ENCODE measurements at places on chromosomes 5 and 9.

DNA sequence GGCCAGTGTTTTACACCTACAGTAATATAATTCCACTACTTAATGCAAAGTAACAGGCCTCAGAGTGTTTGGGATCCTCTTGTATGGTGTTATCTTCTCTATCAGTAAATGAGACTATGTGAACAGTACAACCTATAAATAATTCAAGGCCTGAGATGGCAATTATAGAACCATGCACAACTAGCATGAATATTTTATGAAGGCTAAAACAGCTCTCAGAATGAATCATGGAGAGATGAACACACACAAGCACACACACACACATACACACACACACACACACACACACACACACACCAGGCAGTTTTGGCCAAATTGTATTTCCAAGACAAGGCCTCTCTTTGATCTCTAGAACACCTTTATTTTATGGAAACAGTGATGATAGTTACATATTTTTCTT lies 224.9 kb downstream of the EBF1 start:
- no peak for DNase-seq

- no peak for DNase-seq
Measured at GRCh38 chr9:112249277-112249676, 74.2 kb upstream of the SUSD1 start.

GRCh38 chr5:135027697-135028615 lies 6.1 kb downstream of the PITX1 start:
- no peak for DNase-seq

GRCh38 chr9:23850690-23851629 lies 24.9 kb upstream of the ELAVL2 start:
- DNase-seq: no peak

- DNase-seq: peak; percentile 87
Measured at GRCh38 chr5:1568201-1568979, 44.6 kb upstream of the LPCAT1 start.

- no peak for DNase-seq
Measured at GRCh38 chr5:106174903-106175302, 1495.8 kb downstream of the EFNA5 start.

DNA sequence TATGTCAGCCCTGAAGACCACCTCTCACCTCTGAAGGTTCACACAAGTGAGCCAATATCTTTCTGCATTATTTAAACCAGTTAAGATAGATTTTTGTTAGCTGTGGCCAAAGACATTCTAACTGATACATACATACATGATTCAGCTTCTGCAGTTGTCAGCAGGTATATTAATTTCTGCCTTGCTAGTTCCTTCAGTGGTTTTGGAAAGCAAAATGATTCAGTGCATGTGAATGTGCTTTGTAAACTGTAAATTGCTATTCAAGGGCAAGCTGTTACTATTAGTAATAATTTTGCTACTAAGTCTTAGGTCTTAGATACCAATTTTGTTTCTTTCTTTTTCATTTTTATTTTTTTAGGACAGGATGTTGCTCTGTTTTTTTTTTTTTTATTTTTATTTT lies 89.2 kb upstream of the ERBIN start:
- DNase-seq: no peak

DNA sequence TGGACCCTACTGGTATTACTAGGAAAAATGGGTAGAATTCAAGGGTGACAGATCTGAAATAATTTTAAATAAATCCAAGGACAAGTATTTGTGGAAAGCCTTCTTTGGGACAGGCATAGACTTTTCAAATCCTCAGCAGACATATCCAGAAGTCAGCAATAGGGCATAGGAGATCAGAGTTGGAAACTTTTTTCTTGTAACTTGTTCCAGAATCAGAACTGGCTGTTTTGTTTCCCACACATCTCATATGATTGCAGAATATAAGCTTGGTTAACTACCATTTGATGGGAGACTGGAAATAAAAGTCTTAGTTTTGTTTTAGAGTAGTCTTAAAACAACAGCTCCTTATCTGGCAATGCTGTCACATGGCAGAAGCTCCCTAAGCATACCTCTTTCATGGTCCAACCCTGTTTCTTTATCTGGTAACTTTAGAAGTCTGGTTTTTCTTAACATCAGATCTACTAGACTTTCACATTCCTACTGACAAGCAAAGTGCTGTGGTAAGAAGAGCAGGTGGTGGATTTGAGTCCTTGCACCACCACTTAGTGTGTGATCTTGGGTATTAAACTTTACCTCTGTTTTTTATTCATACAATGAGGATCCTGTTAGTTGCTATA lies 25.1 kb downstream of the XRCC4 start:
- DNase-seq: no peak

DNA sequence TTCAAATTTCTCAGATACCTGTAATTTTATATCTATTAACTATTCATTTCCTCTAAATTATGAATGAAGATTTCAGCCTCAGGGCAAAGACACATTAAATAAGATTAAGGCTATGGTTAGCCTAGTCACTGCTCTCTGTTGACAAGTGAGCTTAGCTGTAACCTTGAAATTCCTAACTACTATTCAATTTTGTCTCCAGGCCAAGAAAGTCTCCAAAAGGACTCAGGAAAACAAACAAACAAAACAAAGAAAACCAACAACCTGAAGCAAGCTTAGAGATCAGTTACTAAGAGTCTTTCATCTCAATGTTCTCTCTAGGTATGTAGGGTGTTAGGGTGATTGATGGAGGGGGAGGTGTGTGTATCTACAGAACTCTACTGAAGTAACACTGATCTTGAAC lies 9.6 kb upstream of the CTNNAL1 start:
- DNase-seq: no peak

DNA sequence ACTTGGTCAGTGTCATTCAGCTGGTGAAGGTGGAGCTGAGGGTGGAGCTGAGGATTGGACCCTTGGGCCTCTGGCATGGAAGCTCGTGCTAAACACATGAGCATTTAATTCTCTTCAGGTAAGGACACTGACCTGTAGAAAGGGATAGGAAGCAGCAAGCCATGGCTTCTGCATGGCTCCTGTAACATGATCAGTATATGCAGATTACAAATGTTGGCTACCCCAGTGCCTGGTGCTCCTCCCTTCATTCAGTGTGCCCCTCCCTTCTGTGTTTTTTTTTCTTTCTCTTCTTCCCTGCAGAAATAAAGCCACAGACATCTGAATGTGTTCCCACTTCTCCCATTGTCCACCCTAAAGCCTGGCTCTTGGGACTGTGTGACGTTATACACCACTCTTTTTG lies 52.9 kb downstream of the ARHGAP26 start:
- DNase-seq: peak; percentile 13

DNA sequence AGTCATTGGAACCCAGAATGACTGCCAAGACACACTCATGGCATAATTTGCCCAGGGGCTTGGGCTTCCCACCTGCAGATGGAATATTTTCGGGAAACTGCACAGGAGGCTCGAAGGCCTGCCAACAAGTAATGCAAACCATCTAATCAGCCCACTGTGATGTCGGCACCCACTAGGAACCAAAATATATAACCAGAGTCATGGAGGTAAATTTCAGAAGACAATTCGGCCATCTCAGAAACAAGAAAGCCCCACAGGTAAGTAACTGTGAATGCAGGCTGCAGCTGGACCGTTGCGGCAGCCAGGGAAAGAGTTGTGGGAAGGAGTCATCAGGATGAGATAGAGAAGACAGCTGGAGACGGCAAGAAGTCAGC lies 264.4 kb downstream of the SYK start:
- DNase-seq: no peak

GRCh38 chr5:1523480-1523792 lies 324 bp downstream of the LPCAT1 start:
- no peak for DNase-seq

DNA sequence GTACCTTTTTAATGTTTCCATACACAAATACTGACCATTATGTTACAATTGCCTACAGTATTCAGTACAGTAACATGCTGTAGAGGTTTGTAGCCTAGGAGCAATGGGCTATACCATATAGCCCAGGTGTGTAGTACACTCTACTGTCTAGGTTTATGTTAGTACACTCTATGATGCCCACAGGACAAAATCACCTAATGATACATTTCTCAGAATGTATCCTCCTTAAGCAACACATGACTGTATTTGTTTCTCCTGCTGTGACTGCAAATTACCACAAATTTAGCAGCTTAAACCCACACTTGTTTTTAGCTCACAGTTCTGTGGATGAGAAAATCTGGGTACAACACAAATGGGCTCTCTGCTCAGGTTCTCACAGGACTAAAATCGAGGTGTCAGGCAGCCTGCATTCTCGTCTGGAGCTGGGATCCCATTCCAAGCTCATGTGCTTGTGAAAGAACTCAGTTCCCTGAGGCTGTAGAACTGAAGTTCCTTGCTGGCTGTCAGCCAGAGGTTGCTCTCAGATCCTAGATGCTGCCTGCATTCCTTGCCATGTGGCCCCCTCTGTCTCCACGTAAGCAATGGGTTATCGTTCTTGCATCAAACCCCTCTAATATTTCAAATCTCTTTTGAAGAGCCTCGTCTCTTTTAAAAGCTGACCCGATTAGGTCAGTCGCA lies 38.6 kb upstream of the PIK3R1 start:
- no peak for DNase-seq

DNA sequence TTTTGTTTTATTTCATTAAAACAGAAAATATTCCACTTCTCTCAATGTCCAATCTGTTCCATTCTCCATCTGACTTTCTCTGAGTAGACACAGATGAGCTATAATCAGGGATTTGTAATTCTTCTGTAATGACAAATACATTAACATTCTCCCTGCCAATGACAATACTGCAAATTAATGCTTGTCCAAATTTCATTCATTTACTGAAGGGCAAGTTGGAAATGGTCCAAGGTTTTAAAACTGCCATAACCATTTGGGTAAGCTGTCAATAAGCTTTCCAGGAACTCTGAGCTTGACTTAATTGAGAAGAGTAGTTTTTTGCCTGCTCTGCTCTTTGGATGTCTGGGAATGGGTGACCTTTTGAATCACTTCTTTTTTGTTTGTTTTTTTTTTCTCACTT lies 253.5 kb downstream of the DMRTA1 start:
- no peak for DNase-seq

DNA sequence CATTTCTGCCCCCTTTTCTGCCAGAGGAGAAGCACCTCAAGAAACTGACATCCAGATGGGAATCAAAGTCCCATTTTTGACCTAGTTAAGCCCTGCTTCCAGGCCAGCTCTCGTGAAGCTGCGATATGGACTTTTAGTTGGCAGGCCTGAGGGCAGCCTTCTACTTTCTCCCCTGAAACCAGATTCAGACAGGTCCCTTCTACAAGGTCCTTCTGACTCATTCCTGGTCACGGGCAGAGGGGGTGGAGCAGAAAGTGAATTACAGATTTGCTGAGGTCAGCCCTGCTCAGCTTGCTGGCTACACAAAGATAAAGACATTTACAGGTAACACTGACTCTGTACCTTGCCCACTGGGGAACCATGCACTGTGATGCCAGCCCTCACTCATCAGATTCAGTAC lies 52.8 kb upstream of the TUT7 start:
- DNase-seq: no peak

GRCh38 chr5:54243483-54244080 lies 66.8 kb downstream of the ARL15 start:
- DNase-seq: no peak

DNA sequence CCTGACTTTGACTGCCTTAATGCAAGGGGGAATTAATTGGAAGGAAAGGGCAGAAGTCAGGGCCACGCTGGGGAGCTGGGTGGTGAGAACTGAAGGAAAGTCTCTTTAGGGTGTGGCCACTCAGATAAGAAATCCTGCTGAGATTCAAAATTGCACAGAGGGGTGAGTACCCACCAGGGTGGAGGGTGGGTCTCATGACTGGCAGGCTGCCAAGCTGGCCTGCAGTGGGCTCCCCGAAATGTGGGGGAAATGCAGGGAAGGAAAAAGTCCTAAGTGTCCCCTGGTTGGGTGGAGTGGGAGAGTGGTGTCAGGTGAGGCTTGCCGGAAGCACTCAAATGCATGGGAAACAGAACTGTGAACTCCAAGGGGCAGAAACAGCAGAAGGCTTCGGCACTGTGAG lies 24.1 kb downstream of the TSPAN17 start:
- DNase-seq: no peak

GRCh38 chr9:13397220-13397619 lies 117.7 kb upstream of the MPDZ start:
- DNase-seq: no peak

- DNase-seq: no peak
Measured at GRCh38 chr5:139971202-139971725, 71.8 kb downstream of the NRG2 start.

DNA sequence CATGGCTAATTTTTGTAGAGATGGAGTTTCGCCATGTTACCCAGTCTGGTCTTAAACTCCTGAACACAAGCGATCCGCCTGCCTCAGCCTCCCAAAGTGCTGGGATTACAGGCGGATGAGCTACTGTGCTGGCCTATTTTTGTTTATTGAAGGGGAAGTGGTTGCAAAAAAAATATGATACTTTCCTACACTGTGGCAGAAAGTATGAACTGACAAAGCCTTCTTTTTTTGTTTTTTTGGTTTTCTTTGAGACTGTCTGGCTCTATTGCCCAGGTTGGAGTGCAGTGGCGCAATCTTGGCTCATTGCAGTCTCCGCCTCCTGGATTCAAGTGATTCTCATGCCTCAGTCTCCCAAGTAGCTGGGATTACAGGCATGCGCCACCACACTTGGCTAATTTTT lies 50.9 kb downstream of the OSTF1 start:
- DNase-seq: no peak

DNA sequence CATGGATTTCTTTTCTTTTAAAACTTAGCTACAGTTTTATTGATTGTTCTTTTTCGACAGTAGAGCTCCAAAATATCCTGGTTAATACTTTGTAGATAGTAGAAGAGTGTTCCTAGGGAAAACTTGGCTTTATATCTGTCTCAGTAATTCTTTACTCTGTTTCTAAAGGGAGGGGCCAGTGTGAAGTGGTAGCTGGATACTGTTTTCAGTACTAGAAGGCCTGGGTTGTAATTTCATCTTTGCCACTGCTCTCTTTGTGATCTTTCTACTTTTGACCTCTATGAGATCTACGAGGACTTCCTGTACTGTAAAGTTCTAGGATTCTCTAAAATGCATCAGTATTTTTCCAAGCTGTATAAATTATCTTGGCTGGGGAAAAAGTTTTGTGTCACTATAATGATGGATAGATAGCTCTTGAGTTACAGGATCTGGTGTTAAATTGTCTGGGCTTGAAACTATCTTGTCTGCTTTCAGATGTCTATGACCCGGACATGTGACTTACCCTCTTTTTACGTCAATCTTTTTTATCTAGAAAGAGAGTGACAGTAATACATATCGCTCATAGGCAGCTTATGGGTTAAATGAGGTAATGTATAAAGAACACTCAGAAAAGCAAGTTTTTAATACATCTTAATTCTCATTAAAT lies 53.6 kb downstream of the PRR16 start:
- no peak for DNase-seq

- DNase-seq: no peak
Measured at GRCh38 chr9:1047591-1048230, 2.4 kb upstream of the DMRT2 start.

- DNase-seq: no peak
Measured at GRCh38 chr5:169576181-169576598, 7.4 kb upstream of the SPDL1 start.
